Chondrocyte (in vitro differentiated cells): ENCODE measurements at places on chromosomes 16 and 17. TPM values are rescaled to one million over a fixed set of nuclear protein-coding genes. Genes with fewer than 3 reads are reported as not detected.

The GPR179 gene
- total RNA-seq = 0.56 TPM in 1 of 3 replicates, not detected in the others

GRCh38 chr16:25289466-25289865, 31.8 kb upstream of the ZKSCAN2 start:
- DNase-seq = no peak

DNA sequence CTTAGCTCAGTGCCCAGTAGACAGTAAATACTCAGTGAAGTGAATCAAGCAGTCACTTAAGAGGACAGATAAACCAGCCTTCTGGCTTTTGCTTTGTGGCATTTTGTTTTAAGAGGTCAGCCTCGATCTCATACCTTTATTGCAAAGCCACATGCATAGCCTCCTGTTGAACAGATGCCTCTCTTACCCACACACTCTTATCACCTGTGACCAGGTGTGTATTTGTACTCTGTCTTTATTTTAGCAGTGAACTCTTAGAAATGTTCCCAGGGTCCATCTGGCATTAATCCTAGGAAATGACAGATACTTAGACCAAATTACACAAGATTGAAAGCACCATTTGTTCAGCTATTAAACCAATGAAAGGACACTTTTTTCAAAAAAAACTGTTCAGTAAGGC, 1426.5 kb downstream of the CDH11 start:
- DNase-seq = no peak

DNA sequence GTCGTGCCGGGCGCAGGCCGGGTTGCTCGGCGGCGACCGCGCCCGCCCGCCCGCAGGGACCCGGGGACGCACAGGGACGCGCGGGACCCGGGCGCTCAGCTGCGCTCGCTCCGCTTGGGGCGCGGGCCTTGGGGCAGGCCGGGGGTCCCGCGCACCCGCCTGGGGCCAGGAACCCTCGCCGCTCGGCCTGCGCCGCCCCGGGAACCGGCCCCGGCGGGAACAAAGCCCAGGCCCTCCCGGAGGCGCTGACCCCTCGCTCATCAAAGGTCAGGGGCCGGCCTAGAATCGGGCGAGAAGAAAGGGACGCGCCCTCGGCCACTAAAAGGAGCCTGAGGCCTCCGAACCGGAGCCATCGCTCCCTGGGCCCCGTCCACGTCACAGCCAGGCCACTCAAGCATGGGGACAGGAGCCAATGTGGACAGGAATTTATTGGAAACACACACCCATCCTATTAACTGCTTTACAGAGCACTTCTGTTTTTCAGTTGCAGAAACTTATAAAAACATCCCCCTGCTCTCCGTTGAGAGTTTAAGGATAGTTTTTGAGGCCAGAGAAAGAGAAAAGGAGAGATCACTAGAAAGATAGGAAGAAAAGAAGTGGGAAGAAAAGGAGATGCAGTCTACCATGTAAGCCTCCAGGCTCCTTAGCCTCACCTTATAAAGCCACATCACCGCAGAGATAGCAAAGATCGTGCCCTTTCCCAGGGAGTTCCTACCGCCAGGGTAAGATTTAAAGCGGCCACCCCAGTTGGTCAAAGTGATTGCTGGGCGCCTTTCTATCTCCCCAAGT, 558 bp upstream of the ZFHX3 start:
- no peak for DNase-seq

GRCh38 chr17:36935671-36936454, 1.4 kb upstream of the LHX1 start:
- DNase-seq = no peak

GRCh38 chr16:47449788-47450187, 11.1 kb downstream of the ITFG1 start:
- no peak for DNase-seq

- no peak for DNase-seq
These were observed 24.7 kb downstream of the NSMCE1 start for GRCh38 chr16:27243725-27244362.

DNA sequence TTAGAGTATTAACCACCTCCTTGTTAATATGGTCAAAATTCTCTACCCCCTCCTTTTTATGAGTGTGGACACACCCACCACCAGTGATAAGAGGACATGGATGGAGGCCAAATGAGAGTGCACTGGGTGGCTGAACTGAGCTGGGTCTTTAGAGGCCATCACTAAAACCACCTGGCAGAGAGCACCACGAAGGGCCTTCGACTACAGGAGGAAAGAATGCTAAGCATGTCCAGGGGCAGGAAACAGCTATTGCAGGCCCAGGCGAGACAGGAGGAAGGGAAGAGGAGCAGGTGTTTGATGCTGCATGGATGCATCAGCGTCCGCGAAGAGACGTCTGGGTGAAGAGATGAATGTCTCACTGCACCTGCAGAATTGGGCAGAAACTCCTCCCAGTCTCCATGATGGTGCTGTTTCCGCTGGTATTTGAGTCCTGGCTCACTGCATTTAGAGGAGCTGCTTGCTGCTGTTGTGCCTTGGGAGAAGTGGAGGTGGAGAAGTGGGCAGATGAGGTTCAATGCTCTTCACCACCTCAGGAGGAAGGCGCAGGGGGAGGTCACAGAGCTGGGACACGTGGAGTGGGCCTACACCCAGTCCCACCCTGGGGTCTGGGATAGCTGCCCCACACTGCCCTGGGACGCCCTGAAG, 33.2 kb downstream of the SPHK1 start:
- DNase-seq = no peak

GRCh38 chr17:56983366-56983765, 5.4 kb downstream of the SCPEP1 start:
- no peak for DNase-seq

DNA sequence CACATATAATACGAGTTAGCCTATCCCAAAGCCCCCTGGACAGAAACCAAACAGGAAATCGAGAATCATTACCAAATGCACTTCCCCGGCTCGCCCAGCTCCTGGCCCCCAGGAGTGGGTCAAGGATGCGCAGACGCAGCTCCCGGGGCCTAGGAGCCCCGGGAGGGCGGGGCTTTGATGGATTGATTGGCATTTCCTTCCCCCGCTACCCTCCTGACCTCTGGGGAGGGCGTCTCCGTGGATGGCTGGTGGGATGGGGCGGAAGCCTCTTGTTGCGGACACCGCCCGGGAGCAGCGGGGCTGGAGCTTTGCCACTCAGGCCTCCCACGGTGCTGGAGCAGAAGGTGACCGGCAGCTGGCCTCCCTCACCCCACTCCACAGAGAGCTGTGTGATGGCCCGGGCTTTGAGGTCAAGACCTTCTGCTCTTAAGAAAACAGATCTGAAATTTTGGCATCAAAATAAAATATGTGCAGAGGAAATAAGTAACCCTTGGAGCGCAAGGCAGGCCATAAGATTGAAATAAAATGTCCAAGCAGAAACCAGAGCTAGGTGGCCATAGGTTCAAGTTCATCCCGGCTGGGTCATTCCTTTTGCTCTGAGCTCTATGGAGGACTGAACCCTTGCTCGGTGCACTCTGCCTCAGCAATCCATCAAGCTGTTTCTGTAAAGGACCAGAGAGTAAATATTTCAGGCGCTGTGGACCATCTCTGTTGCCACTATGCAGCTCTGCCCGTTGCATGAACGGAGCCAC, 262.3 kb downstream of the SOX9 start:
- DNase-seq = no peak

The FOXJ1 gene
- 0.12 TPM in 1 of 3 replicates, not detected in the others for total RNA-seq

GRCh38 chr17:57823469-57824401, 26.1 kb downstream of the MRPS23 start:
- DNase-seq = no peak

GRCh38 chr16:23556881-23557778, at the start of the genes EARS2 and UBFD1:
Gene EARS2 (minus strand): TSS chr16:23557350. CDS start chr16:23557343, 7 bp downstream.
Gene UBFD1 (plus strand): TSS chr16:23557727. CDS start chr16:23557743, 16 bp downstream.
- peak; percentile 99 for DNase-seq
